ENCODE measurements at places on chromosomes 12 and 14.

DNA sequence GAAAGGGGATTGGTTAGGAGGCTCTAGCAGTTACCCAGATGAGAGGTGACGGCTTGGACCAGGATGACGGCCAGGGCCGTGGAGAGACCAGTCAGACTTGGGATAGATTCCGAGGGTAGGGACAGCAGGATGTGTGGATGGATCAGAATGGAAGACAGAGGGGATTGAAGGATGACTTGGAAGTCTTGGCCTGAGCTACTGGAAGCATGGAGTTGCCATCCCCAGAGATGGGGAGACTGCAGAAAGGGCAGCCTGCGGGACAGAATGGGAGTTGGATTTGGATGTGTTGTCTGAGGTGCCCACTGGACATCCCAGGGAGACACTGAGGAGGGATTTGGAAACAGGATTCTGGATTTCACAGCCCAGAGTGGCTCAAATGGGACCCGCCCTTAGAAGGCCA lies 102.3 kb downstream of the CALM1 start:
- DNase-seq, result no peak

DNA sequence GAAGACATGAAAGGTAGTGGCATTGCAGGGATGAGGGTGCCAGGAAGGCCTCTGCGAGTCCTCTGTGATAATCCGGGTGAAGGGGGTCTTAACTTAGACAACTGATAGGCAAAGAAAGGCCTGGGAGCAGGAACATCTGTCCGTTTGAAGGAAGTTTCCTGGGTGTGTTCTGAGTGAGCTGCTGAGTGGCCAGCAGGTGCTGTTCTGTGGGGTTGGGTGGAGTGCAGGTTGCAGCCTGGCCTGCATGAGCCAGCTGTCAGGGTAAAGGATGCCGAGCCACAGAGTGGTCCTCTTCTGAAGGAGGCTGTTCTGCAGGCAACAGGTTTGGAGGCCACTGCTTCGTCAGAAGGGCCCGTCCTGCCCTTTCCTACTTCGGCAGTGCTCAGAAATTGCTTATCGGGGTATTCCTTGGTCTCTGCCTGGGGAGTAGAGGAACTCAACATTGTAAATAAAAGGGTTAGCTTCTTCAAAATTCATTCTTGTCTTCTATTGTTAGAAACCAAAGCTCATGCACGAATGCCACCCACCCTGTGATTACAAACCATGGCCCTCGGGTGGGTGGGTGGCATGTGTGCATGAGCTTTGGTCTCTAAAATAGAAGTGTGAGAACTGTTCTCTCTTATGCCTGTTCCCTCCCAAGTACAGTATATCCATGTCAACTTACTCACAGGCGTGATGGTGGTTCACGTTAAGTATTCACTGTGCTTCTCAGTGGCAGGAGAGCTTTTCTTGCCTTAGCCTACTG lies 118.9 kb downstream of the CHST11 start:
- DNase-seq, result no peak

- DNase-seq, result no peak
These were observed 90.9 kb downstream of the ACTN1 start for GRCh38 chr14:68888025-68888850.

- no peak for DNase-seq
These were observed 29.6 kb upstream of the YAF2 start for GRCh38 chr12:42267413-42268190.

DNA sequence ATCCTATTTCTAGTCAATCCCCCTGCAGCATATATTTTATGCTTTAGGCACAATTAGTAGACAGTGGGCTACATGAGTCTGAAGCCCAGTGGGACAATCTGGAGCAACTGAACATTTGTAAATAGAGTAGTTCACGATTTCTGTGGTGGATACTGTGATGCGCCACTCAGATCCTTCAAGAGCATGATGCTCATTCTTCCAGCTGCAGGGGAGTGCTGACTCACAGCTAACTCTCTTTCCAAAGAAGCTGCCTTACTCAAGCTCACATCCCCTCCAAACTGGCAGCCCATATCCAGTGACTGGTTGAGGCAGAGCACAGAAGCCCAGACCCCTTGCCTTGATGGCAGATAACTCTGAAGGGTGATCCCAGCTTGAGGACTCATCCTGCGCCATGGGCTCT lies 224.2 kb upstream of the EEA1 start:
- DNase-seq, result no peak

DNA sequence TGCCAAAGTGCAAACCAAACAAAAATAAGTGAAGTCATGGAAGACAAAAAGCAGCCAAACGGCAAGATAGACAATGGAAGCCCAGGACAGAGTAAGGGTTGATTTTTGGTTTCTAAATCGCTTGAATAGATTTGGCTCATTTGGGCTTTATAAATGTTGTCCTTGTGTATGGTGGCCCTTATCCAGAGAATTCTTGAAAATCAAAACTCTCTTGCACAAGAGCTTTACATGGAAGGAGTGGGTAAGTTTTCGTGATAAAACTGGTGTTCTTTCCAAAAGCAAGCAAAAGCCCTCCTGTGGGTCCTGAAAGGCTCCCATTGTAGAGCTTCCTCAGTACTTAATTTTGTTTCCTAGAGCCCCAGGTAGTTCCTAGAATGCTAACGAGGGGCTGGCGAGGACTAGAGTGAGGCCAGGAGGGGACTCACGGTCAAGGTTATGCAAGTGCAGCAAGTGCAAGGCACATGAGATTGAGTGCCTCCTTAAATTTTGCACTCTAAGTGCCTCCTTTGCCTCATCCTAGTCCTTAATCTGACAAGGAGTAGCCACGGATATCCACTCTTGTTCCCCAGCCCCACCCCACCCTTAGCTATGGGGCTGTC lies 4.1 kb downstream of the SIX6 start:
- DNase-seq, result no peak

- no peak for DNase-seq
These were observed 28.5 kb upstream of the ANKRD9 start for GRCh38 chr14:102537981-102538601.

GRCh38 chr12:120118321-120119061 lies 1.9 kb upstream of the RAB35 start:
- no peak for DNase-seq

- DNase-seq, result no peak
These were observed 78.4 kb upstream of the FUT8 start for GRCh38 chr14:65333943-65334687.

GRCh38 chr12:131123817-131124216 lies 170.1 kb downstream of the ADGRD1 start:
- no peak for DNase-seq

DNA sequence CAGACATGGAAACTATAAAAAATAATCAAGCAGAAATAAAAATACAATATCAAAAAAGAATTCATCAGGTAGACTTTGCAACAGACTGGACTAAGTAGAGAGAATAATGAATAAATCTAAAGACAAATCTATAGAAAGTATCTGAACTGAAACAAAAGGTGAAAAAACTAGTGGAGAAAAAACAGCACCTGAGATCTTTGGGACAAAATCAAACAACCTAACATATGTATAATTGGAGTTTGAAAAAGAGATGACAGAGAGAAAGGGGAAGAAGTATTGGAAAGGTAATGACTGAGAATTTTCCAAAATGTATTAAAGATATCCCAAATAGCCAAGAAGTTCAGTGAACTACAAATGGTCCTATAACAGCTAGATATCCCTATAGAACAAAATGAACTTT lies 245.4 kb downstream of the IPO8 start:
- DNase-seq, result no peak

GRCh38 chr12:106434526-106434925 lies 77.0 kb downstream of the POLR3B start:
- DNase-seq, result no peak

GRCh38 chr12:40959041-40959440 lies 229.1 kb upstream of the PDZRN4 start:
- no peak for DNase-seq

GRCh38 chr12:98453070-98453469 lies 62.3 kb upstream of the TMPO start:
- DNase-seq, result no peak

DNA sequence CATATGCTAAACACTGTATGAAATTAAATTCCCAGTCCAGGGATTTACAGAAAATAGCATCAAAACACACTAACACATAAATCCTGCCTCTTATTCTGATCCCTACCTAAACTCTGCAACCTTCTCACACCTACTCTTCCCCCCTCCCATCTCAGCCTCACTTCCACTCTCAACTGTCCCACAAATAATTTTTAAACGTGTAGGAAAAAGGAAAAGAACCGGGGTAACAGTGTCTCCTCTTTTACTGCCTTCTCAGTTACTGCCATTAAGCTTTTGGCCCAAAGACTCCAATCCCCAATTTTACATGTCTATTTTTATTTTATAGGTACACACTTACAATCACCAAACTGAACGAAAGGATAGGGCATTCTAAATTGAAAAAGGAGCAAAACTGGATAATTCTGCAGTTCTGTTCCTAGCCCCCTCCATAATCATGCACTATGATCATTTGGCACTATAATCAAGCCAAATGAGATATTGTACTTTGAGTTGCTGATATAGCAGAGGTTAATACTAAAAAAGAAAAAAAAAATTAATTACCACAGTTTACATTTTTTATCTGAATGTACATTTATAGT lies 2.9 kb downstream of the DUSP16 start:
- no peak for DNase-seq

- no peak for DNase-seq
These were observed 178.3 kb downstream of the PRKD1 start for GRCh38 chr14:29749327-29749726.

DNA sequence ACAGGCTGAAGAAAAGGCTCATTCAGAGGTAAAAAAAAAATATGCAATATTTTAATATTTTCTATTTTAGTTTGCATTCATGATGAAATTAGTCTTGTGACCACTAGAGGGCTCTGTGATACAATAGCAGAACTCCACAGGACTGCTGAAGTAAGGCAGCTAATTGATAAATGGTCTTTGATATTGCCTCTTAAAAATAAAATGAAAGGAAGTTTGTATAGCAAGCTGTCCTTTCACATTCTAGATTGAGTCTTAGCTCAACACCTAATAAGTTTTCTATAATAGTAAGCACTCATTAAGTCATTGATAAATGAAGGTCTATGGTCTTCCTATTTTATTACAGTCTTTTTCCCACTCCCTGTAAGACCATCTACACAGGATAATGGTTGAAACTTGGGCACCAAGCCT lies 315.7 kb downstream of the NAV3 start:
- DNase-seq, result no peak

DNA sequence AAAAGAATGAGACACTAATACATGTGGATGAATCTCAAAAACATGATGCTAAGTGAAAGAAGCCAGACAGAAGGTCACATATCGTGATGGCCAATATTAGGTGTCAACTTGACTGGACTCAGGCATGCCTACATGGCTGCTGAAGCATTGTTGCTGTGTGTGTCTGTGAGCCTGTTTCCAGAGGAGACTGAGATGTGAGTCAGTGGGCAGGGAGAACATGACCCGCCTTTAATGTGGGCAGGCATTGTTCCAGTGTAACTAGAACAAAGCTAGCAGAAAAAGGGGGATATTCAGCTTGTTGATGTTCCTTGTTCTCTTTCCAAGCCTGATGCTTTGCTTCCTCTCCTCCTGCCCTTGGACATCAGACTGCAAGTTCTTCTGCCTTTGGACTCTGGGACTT lies 47.6 kb downstream of the DCAF5 start:
- no peak for DNase-seq

GRCh38 chr14:24673059-24673458 lies 39.1 kb upstream of the GZMB start:
- no peak for DNase-seq

GRCh38 chr14:95047754-95048153 lies 109.6 kb downstream of the DICER1 start:
- DNase-seq, result no peak

DNA sequence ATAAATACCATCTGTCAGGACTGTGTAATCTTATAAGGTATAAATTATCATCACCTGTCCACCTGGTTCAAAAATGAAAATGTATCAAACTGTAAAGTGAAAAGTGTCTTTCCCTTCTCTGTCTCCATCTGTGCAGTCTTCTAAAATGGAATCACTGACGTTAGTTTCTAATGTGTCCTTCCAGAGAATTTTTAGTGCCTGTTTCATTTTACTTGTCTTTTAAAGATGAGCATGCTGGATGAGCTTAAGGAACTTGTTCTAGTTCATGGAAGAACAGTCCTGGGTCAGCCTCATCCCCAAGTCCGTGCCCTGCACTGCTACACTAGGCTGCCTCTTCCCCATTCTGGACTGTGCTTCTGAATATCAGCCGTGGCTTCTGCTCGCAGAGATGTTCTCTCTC lies 5.4 kb upstream of the NT5DC3 start:
- no peak for DNase-seq

DNA sequence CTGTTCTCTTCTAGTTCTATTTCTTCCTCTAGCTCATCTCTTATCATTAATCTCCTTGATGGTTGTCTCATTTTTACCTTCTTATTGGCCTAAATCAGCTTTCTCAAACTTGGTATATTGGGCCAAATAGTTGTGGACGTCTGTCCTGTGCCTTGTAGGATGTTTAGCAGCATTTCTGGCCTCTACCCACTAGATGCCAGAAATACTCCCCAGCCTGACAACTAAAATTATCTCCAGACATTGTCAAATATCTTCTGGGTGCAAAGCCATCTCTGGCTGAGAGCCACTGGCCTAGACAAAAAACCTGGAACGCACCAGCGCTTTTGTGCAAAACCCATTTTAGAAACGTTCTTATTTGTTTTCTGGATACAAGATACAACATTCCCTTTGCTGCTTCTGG lies 38.8 kb upstream of the LRRC10 start:
- no peak for DNase-seq

- no peak for DNase-seq
These were observed 3.1 kb downstream of the GPR33 start for GRCh38 chr14:31484754-31485153.
